ENCODE measurements at places on chromosomes 11 and 22.

- DNase-seq, result no peak
These were observed 99.8 kb upstream of the OR9G4 start for GRCh38 chr11:56848141-56848809.

GRCh38 chr22:27480487-27480886 is 321.1 kb downstream of the MN1 start:
- DNase-seq, result peak; percentile 27

GRCh38 chr11:45652781-45653180 is 12.6 kb downstream of the CHST1 start:
- peak; percentile 51 for DNase-seq

- DNase-seq, result peak; percentile 48
These were observed 35.5 kb upstream of the SLC25A1 start for GRCh38 chr22:19214078-19214473.

DNA sequence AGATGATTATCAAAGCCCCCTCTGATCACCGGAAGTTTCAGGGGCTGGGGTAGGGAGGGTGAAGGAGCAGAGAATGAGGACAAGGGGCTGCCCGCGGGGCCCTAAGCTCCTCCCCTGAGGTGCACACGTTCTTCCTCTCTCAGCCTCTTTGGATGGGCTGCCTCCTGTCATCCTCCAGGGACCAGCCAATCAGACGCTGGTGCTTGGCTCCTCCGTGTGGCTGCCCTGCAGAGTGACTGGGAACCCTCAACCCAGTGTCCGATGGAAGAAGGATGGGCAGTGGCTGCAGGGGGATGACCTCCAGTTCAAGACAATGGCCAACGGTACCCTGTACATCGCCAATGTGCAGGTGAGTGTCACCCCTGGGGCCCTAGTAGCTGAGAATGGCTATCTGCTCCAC is 7.5 kb downstream of the ROBO3 start:
- no peak for DNase-seq

DNA sequence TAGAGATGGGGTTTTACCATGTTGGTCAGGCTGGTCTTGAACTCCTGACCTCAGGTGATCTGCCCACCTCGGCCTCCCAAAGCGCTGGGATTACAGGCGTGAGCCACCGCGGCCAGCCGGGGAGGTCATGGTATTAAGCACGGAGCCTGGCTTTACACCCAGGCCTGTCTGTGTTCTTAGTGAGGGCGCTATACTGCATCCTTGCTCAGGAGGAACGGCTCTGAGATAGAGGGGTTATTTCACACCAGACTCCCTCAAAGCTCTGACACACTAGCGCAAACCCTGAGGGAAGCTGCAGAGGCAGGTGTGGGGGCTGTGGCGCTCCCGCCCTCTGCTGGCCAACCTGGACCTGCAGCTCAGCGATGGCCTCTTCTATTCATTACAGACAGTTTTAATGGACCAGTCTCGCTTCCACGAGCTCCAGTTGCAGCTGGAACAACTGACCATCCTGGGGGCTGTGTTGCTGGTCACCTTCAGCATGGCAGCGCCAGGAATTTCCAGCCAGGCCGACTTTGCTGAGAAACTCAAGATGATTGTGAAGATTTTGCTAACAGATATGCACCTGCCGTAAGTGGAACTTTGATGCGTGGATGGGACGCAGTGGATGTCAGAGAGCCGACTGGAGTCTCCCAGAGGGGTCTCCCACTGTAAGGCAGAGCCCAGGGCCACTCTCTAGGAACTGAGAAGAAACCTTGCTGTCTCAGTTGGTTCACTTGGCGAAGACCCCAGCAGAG is 26.2 kb downstream of the TCP11L1 start:
- DNase-seq, result peak; percentile 77

- no peak for DNase-seq
These were observed 6.8 kb upstream of the WNT7B start for GRCh38 chr22:45983797-45984196.

GRCh38 chr22:25161017-25161915 is 38.4 kb upstream of the CRYBB3 start:
- DNase-seq, result no peak

- DNase-seq, result no peak
These were observed 427.5 kb downstream of the METTL15 start for GRCh38 chr11:28535677-28536076.

GRCh38 chr11:92167571-92167970 is 57.0 kb upstream of the FAT3 start:
- no peak for DNase-seq

GRCh38 chr11:94405062-94405833 is 4.0 kb upstream of the GPR83 start:
- no peak for DNase-seq

- no peak for DNase-seq
These were observed 42.8 kb downstream of the ST3GAL4 start for GRCh38 chr11:126398296-126398695.

DNA sequence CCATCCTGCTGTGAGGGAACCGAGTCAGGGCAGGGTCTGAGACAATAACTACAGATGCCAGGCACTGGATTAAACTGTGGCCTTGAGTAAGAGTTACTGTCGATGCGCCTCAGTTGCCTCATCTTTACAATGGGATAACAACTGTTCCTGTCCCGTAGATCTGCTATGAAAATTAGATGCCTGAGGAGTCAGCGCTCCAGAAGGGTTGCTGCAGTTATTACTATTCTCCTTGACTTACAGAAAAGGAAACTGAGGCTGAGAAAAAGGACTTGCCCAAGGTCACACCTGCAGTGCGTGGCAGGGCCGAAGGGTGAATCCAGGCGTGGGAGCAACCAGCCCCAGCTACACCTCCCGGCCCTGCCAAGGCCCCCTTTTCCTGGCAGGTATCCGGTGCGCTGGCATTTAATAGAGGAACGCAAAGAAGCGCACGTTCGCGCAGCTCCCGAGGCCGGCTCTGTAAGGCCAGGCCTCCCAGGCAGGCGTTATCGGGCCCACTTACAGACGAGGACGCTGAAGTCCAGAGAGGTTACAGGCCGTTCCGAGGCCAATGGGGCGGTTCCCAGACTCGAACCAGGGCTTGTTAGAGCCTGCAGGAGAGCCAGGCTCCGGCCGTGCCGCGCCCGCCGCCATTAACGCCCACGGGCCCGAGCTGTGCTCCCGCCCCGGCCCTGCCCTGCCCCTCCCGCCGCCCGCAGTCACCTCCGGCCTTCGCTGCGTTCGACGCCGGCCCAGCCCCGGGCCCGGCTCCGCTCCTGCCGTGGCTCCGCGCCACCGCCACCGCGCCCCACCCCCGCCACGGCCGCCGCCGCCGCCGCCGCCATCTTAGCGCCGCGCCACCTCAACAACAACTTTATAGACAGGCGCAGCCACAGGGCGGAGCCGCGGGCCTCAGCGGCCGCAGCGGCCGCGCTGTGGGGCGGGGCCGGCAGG is at the start of gene C11orf68:
Gene C11orf68, minus strand, starts transcription at position 852 of the 930 bp plus-strand sequence. Its CDS starts 31 bp downstream, at position 821.
- no peak for DNase-seq

DNA sequence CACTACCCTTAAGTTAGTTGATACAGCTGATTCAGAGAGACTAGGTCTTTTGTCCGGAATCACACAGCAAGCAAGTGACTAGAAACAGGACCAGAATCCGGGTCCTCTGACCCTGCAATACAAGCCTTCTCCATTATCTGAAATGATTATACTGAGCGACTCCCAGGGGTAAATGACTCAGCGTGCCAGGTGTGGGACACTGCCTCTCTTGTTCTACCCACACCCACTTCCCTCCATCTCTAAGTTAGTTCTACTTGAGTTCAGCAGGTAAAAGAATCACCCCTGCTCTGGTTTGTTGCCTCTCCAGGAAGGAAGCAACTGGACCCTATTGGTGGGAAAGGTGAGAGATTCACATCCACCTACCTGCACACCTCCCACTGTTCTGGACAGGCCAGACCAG is 156.9 kb downstream of the DBX1 start:
- DNase-seq, result no peak

DNA sequence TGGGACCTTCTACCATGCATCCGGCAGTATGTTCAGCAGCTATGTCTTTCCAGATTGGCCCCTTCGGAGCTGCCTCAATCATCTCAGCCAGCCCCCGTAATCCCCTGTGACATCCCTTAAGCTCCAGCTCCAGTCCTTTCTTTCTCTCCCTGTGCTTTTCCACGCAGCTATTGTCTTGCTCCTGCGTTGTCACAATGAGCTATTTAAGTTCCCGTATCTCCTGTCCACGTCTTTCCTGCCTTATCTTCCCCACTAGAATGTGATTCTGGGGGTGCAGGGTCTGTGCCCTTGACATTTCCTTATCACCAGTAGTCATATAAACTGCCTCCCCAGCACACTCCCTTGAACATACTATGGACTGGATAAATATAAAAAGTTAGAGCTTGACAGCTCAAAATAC is 5.1 kb upstream of the ETS1 start:
- no peak for DNase-seq

GRCh38 chr11:128947773-128948172 is 5.1 kb upstream of the TP53AIP1 start:
- DNase-seq, result no peak

GRCh38 chr11:88313441-88313840 is 24.1 kb downstream of the CTSC start:
- no peak for DNase-seq

All from aorta (tissue), 5 donors.